ENCODE measurements at places on chromosomes 16 and 17. TPM values are rescaled to one million over a fixed set of nuclear protein-coding genes. Genes with fewer than 3 reads are reported as not detected.
A peak's percentile ranks its signal among the peaks of the same experiment; 100 is the strongest.

The NT5M gene
- total RNA-seq = 4.8 TPM

The CLEC18A gene
- total RNA-seq = 6.1 TPM

DNA sequence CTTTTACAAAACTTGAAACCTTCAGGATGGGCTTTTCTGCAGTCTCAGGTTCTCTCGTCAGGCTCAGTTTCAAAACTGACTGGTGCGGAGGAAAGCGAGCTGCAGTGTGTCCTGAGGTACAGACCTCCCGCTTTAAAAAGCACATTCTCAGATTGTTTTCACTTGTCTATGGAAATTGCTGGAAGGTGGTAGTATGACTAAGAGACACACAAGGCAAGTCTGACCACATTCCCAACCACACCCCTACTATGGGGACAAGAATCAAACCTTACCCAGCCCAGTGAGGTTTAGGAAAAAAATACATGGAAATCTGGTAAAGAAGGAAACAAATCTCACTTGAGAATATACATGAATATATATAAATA is 18.2 kb downstream of the SRP68 start:
- no peak for DNase-seq

The IFI35 gene
- total RNA-seq = 4.9 TPM

- DNase-seq = peak; percentile 37
Measured at GRCh38 chr17:69058165-69058564, 2.6 kb downstream of the ABCA9 start.

DNA sequence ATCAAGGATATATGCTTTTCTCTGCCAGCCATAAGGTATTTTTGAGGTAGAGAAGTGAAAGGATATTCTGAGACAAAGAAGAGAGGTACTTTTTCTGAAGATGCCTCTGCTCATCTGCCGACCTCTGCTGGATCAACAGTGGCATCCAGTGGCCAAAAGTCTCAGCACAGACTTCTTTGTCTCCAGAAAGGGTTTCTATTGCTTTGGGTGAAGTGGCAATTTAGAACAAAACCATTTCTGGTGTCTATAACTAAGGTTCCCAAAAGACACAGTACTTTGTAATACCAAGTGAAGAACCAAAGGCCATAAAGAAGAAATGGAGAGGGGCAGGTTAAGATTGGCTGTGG is 155.2 kb upstream of the C17orf78 start:
- DNase-seq = peak; percentile 21

DNA sequence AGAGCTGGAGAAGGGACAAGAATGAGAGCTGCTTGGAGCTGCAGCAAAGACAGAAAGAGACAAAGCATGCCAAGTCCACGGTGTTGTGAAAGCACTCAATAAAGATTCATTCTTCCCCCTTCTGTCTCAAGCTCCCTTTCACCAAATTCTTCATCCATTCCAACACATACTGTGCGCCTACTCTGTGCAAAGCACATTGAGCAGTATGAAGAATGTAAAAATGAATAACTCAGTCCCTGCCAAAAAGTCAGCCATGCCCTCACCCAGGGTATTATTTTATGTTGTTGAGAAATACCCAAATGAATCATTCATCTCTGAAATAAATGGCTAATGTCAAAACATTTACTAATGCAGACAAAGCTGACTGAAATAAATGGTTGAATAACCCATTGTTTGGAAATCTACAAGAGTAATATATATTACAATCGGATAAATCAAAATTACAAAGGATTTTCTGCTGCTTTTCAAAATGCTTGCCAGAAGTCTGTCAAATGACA is 282.9 kb upstream of the IRX5 start:
- DNase-seq = no peak

GRCh38 chr16:4613636-4614570 is 785 bp downstream of the UBALD1 start:
- peak; percentile 48 for DNase-seq
